Cerebellar cortex (tissue), 1 donor: ENCODE measurements at places on chromosomes 1 and 21.
A peak's percentile ranks its signal among the peaks of the same experiment; 100 is the strongest.

DNA sequence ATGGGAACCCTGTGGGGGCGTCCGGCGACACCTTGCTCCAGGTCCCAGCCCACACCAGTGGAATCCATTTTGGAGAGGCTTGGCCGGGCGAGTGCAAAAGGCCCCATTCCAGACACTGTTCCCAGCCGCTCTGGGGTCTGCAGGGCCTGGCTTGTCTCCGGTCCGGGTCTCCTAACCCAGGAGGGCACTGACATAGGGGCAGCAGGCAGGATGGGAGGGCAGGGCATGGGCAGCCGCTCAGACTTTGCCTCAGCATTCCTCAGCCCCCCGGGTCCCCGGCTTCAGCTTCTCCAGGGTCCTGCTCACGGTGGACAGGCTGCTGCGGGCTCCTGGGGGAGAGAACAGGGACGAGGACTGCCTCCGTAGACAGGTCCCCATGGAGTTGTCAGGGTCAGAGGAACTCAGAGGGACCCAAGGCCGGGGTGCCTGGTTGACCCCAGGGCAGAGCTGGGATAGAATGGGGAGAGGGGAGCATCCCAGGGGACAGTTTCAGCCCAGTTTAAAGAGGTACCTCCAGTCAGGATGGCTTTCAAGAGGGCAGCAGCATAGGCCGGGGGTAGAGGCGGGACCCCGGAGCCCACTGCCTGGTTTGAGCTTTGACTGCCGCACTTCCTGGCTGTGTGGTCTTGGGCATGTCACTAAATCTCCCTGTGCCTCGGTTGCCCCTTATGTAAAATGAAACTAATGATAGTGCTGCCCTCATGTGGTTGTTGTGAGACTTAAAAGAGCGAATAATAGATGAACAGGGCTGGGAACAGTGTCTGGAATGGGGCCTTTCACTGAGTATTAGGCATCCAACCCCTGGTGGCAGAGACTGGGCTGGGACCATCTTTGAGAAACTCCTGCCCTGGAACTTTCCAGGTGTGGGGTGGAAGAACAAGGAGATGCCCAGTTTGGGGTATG lies 3.7 kb downstream of the KNCN start:
- DNase-seq = peak; percentile 61

GRCh38 chr1:93142161-93142560 lies 38.1 kb downstream of the TMED5 start:
- no peak for DNase-seq

DNA sequence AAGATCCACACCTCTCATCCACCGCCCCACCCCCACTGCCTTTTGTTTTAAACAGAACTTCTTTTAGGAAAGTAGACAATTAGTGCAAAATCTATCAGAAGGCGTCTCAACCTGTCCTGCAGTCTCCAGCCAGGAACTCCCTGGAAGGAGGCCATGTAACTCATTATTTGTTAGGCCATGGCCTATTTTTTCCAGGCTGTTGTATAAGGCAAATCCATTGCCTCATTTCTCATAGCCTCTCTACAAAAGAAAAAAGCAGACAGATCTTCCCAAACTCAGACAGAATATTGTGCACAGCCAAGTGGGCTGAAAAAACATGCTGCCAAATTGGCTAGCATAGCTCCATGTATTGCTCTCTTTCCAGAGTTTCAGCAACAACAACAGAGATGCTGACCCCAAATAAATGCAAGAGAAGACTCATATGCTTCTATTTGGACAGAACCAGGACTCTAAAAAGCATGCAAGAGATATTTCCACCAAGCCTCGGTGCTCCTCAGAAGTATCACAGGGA lies 770.7 kb upstream of the CXADR start:
- DNase-seq = peak; percentile 89

- no peak for DNase-seq
Observed at GRCh38 chr1:228149406-228150119, at the start of gene GJC2. Gene GJC2, plus strand, starts transcription at chr1:228149930. Its CDS starts 7,829 bp downstream, at chr1:228157759.

DNA sequence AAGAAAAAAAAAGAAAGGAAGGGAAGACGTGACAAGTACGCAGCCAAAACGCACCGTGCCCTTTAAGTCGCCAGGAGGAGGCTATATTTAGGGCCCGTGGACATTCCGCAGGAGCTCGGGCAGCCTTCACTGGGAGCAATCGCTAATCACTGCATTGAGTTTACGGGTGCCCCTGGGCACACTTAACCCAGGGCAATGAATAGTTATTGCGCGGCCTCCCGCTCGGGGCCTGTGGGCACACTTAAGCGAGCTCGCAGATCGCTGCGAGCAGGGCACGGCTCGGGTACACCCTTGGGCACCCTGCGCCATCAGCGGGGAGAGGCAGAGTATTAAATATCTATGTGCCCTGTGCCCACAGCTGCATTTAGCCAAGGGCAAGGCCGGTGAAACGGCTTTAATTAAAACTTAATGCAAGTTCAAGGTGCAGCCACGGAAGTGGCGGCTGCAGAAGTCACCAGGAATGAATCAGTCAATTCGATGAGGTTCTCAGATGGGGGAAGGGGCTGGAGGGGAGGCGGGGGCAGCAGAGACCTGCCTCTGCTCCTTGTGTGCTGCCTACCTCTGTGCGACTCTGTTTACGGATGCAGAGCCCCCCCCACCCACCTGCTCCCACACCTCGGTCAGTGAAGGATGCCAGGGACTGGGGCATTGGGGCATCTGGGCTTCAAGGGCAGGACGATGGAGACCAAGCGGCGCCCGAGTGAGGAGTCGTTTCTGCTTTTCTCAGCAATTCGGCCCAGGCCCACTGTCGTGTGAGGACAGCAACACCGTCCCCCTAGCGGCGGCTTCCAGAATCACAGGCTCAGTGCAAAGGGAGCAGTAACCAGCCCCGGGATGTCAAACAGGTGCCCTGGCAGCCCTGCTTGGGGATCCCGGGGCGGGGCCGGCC lies 51.8 kb upstream of the TARDBP start:
- peak; percentile 73 for DNase-seq

DNA sequence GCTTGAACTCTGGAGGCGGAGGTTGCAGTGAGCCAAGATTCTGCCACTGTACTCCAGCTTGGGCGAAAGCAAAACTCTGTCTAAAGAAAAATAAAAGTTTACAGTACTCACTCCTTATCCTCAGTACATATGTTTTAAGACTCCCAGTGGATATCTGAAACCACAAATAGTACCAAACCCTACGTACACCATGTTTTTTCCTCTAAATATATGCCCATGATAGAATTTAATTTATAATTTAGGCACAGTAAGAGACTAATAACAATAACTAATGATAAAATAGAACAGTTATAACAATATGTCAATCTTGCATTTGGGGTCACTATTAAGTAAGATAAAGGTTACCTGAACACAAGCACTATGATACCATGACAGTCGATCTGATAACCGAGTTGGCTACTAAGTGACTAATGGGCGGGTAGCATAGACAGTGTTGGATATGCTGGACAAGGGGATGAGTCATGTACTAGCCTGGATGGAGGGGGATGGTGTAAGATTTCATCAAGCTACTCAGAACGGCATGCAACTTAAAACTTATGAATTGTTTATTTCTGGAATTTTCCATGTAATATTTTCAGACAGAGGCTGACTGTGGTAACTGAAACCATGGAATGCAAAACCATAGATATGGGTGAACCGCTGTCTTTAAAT lies 43.7 kb downstream of the ST7L start:
- DNase-seq = no peak

DNA sequence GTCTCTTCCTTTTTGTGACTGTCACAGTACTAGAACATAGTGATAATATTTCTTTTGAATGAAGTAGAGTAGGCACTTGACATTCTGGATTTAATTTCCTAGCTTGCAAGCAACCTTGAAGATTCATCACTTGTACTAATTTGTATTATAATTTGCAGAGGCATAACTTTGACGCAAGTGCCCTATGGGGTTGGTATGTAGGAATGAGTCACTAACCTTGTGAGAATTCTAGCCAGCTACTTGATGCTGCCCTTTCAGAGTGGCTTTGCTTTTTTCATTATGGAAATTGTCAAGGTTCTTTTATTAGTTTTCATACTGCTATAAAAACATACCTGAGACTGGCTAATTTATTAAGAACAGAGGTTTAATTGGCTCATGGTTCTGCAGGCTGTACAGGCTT lies 13.7 kb upstream of the DPH5 start:
- DNase-seq = no peak

DNA sequence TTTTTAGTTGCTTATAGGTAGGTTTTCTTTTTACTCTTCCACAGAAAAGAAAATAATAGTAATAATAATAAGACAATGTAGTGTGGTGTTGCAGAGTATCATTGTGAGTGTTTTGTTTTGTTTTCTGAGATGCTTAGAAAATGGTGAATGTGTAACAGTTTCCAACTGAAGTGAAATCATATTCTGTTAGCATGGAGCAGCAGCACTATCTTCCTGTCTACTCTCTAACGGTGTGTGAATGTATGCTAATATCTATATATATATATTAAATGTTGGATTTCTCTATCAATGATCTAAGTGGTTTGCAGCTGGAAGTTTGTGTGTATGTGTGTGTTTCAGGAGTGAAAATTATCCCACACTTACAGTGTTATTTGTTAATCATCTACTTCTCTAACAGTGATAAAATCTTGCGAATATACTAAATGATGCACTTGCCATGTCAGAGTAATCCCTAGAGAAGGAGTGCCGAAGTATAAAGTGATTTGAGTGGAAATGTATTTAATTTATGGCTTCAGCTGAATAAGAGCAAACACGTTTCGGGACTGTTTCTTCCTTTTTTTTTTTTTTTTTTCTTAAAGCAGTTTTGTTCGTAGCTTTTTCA lies 377 bp downstream of the SAMD13 start:
- peak; percentile 50 for DNase-seq

DNA sequence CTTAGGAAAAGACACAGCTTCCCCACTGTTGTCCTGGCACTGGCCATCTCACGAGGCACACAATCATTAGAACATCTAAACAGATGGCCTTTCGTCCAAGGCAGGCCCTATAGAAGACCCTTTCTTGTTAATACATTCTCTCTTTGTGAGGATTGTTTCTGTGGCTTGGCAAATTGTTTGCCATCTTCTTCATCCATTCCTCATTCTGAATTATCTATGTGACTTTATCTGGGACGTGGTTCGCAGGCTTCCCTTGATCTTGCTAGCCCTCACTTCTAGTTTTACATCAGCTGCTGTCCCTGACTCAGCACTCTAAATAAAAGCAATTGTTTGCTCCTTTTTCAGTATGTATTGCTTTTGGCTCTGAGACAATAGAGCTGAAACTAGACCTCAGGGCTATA lies 101.1 kb upstream of the ZC3H11B start:
- no peak for DNase-seq

- peak; percentile 84 for DNase-seq
Observed at GRCh38 chr1:93715529-93716126, 34.0 kb upstream of the BCAR3 start.

- DNase-seq = no peak
Observed at GRCh38 chr1:50196081-50196480, 87.4 kb downstream of the ELAVL4 start.

DNA sequence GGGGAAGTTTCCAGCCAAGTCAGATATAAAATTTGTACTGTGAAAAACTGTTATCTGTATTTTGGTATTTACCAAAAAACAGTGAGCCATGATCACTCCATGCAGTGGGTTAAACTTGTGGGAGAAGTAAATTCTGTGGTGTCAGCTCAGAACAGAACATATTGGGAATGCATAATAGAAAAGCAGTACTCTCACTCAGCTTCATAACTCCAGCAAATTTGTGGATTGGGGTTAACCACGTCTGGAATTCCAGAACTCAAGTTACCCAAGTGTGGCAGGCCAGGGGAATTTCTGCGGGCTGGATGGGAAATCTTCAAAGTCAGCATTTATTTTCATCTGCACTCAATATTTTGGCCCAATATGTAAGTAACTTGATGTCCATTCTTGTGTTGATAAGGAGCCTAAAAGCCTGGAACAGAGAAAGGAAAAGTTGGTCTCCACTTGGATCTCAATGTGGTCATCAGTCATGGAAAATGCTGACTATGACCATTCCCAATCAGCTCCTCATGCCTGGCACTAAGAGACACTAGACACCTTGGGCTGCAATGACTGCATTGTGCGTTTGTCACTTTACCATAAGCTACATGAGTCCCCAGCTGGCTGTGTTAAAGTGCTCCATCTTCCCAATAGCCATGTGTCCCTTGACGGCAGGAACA lies 39.1 kb upstream of the ENAH start:
- DNase-seq = no peak

DNA sequence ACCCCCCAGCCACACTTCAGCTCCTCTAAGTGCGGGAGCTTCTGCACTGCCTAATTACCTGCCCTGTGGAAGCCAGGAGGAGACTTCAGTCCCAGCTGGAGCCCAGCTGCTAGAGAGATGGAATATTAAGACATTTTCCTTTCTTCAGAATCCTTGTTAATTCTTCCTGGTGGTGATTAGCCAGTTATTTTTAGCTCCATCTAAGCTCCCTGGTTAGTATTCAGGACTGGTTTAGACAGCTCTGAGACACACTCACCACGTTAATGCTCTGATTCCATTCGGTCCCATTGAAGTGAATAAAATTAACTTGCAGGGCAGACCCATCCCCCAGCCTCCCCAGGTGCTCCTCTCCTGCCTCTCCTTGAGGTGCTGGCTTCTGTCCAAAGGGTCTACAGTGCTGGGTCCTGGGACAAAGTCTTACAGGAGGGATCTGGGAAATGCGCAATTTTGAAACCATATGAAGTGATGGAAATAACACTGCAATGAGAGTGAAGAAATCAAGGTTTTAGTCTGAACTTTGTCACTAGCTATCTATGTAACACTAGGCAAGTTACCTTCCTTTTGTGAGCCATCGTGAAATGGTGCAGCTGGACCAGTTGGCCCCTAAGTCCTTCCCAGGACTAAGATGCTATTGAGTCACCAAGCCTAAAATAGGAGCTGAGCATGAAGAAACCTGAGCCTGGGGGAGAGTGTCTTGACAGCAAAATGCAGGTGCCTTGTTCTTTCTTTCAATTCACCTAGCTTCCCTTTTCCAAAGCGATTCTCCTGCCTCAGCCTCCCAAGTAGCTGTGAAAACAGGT lies 117.4 kb upstream of the ATP1A1 start:
- DNase-seq = no peak

DNA sequence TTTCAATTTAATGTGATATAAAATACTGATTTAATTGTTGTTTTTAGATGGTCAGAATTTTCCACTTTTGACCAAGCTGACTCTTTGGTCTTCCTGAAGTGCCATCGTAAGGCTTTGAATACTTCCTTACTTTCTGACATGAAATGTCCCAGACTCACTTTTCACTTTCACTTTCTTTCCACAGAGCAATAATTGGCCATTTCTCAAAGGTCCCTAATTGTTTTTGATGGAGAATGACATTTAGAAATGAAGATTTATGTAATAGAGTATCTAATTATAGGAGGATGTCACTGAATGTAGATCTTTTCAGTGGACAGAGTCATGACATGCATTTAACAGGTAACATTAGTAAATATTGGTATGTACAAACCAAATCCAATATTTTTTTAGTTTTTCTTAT lies 1141.6 kb downstream of the KCNT2 start:
- DNase-seq = no peak

GRCh38 chr1:201708085-201708512 lies 120.9 kb upstream of the IPO9 start:
- DNase-seq = no peak

- no peak for DNase-seq
Observed at GRCh38 chr1:237327061-237327460, 285.1 kb downstream of the RYR2 start.

- no peak for DNase-seq
Observed at GRCh38 chr21:25536752-25537151, 70.5 kb downstream of the MRPL39 start.
